ENCODE measurements at places on chromosomes 6 and 20.
A peak's percentile ranks its signal among the peaks of the same experiment; 100 is the strongest.

DNA sequence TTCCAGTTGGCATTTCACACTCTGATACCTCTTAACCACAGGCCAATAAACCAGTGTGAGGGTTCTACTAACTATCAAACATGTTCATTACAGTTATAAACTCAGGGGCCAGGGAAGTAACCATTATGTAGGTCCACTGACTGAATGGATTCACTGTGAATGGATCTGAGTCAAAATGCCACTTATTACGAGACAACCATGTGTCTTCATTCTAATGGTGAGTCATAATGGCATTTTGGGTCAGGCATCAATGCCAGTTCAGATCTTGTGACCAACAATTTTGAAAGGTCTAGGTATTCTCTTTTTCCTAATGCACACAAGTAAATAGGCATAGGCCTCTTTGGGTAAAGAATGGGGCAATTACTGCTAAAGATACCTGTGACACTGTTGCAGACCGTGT lies 112.2 kb upstream of the HEY2 start:
- DNase-seq, result no peak

DNA sequence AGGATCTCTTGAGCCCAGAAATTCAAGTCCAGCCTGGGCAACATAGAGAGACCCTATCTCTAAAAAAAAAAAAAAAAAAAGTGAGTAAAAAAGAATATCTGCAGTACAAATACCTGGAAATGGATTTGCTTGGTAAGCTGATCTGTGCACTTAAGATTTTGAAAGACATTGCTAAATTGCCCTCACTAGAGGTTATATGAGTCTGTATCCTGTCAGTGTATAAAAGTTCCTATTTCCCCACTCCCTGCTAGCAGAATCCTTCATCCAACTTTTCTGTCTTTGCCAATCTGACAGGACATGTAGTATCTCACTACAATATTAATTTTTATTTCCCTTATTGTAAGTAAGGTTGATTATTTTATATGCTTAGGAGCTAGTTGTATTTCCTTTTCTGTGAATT lies 36.1 kb downstream of the BICRAL start:
- DNase-seq, result no peak

DNA sequence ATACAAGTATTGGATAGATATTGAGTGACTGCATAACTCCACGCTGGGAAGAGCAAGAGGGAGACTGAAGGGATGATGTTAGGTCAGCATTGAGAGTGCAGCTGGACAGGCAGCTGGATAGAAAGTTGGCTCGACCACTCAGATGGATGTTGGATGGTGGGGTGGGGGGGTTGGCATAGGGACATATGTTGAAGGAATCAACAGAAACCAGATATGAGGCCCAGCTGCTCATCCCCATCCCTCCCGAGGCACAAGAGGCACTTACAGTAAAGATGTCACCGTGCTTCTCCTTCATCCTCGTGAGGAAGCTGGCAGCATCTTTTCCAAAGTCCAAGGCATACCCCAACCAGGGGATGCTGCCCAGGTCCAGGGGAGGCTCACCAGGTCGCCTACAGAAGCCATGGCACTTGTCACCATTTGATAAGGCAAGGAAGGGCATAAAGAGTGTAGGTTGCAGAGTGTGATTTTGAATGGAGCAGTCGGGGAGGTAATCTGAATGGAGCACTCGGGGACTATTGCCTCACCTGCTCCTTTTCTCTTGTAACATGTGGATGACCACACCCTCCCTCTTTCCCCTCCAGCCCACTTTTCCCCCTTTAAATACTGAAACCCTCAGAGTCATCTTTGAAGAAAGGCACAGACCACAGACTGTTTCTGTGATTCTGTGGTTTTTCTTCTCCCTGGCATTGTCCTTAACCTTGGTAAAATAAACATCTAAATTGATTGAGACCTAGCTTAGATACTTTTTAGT lies 18.0 kb downstream of the PTGIS start:
- DNase-seq, result no peak

GRCh38 chr20:56630086-56630493 lies 984 bp downstream of the TFAP2C start:
- DNase-seq, result peak; percentile 51

DNA sequence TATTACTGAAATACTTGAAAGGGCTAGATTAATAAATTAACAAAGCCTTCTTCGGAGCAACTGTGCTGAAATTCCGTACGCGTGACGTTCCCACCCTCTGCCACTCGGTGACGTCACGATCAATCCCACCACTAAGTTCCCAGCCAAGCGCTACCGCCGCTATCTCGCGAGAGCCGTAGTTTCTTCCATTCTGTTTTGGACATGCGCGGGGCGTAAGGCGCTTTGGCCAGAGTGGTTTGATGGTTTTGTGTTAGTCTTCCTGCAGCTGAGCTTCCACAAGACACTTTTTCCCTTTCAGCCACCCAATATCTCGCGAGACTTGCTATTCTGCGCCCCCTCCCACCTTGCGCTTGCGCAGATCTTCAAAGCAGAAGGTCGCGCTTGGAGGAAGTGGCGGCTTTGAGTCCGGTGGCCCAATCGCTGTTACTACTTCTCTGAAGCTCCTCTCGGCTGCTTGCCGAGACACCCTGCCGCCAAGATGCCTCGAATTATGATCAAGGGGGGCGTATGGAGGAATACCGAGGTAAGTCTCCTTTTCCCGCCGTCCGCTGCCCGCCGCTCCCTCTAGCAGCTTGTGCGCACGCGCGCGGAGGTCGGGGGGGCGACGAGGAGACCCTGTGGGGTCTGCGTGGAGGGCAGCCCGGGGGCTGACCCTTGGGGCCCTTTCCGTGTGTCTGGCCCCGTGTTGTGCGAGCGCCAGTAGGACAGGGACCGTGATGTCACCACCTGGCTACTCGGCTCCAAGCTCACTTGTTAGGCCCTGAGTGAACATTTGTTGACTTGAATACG lies at the start of gene CDC5L:
Gene CDC5L, plus strand, starts transcription at position 361 of the 789 bp plus-strand sequence. Its CDS starts 118 bp downstream, at position 479.
- DNase-seq, result peak; percentile 90

GRCh38 chr6:132122871-132123270 lies 171.7 kb upstream of the CCN2 start:
- no peak for DNase-seq

DNA sequence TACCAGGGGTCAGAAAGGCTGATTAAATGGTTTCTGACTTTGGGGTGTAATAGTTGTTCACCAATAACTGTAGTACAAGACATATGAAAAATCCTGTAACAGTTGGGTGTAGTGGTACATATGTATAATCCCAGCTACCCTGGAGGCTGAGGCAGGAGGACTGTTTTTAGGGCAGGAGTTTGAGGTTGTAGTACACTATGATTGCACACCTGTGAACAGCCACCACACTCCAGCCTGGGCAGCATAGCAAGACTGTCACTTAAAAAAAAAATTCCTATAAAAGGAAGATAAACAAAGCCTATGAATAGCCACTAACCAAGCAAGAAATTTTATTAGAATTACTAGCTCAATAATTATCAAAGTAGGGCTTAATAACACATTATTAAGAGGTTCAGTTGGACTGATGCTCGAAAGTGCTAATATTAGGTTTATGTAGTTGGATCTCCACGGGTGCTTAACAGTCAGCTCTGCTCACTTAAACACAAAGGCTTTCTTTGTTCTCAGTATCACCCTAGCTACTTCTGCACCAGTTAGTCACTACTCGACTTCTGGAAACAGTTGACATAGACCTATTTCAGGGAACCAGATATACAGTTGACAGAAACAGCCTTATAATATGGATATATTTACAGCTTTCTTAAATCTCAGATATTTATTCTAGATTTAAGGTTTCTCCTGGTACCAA lies 113.0 kb downstream of the MTFR2 start:
- no peak for DNase-seq

DNA sequence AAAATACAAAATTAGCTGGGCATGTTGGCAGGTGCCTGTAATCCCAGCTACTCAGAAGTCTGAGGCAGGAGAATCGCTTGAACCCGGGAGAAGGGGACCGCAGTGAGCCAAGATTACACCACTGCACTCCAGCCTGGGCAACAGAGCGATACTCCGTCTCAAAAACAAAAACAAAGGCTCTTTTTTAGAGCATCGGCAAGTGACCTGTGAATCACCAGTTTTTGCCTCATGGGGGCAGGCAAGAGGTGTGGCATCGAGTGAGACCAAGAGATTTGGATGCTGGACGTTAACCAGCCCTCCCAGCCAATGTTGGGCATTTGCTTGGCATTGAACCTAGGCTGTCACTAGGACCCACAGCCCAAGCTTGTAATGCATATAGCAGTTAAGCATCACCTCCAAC lies 14.6 kb upstream of the CDK5RAP1 start:
- peak; percentile 59 for DNase-seq

DNA sequence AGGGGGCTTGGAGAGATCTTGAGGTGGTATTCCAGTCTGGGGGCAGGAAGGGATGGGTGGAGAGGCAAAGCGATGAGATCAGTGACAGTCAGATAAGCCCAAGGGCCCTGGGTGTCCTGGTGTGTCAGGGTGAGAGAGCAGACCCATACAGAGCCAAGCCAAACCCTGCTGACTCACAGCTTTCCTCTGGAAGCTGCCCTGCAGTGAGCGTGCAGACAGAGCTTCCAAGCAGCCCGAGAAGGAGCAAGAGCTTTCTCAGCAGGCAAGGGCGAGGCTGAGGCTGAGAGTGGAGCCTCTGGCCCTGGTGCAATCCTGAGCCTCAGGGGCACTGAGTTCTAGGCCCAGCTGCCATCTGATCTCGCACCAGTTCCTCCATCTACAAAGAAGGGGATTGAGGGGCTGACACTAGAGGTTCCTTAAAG lies 91.1 kb upstream of the HIVEP1 start:
- DNase-seq, result no peak

GRCh38 chr6:3489027-3489757 lies 32.3 kb upstream of the SLC22A23 start:
- no peak for DNase-seq

GRCh38 chr20:48787861-48788375 lies 39.9 kb downstream of the PREX1 start:
- DNase-seq, result no peak

- DNase-seq, result no peak
These were observed 193.4 kb downstream of the CD83 start for GRCh38 chr6:14310960-14311359.

GRCh38 chr20:59598625-59599310 lies 5.6 kb upstream of the PHACTR3 start:
- DNase-seq, result peak; percentile 66

- no peak for DNase-seq
These were observed 73.2 kb downstream of the QRSL1 start for GRCh38 chr6:106702451-106703110.

DNA sequence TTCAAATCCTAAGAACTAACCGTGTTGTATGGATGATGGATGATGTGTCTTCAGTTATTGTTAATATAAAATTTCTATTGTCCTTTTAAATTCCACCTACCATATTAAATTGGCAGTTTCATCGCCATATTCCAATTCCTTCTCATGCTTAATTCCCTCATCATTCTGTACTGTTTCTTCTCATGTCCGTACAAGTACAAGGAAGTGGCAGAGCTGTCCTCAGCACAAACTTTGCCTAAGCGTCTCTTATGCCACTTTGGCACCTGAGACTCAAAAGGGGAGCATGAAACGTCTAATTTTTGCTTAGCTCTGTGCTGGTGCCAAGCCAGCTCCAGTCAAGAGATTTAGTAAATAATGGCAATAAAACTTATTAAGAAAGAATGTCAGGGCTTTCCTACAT lies 158.2 kb upstream of the LAMA2 start:
- DNase-seq, result no peak

DNA sequence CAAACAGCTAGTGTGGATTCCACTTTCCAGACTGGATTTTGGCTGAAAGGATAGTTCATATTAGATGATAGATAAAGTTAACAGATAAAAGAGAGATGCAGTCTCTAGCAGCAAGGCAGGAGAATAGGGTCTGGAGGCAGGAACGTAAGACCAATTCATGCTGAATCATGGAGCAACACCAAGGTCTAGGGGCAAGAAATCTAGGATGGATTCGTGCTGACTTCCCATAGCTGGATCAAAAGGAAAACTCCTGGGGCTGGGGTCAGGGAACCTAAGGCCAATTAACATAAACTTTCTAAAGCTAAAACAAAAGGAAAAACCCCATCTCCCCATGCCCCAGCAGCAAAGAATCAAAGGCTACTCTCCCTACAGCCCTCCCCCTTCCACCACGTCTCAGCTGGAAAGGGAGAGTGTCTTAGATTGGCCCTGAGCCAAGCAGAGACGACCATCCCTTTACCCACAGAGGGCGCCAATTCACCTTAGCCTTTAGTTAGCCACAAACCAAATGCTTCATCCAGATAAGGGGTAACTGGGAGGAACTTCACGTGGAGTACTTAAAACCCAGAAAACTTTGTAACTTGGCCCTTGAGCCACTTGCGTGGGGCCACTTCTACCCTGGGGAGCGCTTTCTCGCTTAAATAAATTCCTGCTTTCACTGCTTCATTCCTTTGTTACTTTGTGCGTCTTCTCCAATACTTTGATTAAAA lies 7.6 kb downstream of the TREM1 start:
- DNase-seq, result no peak

GRCh38 chr6:140766999-140767398 lies 1365.7 kb upstream of the GJE1 start:
- no peak for DNase-seq

GRCh38 chr6:40148882-40149573 lies 214.8 kb upstream of the MOCS1 start:
- no peak for DNase-seq

- no peak for DNase-seq
These were observed 641 bp upstream of the FKBP1A start for GRCh38 chr20:1393507-1393882.

DNA sequence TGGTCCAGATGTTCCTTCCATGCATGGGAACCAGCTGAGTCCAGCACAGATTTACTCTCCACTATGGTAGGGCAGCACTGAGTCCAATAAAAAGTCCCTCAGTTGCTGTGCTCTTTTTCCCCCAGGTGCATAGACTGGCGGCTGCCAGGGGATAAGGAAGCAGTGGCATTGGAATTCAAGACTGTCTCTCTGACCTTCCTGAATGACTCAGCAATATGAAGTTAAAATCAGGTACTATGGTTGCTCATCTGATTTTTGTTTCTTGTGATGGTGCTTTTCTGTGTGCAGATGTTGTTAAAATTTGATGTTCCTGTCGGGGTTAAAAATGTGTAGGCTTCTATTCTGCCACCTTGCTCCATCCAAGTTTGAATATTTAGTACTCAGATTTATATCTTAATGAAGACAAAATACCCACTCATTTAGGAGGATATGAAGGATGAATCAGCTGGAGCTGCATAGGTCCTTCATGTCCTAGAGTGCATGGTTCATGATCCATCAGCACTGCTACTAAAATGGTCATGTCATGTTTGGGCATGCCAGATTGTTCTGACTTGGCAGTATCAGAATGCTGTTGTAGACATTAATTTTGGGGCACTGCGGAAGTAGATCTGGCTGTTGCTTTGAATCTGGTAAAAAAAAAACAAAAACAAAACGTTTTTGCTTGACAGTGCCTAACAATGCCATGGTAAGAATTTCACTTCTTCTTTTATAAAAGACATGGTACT lies 321.2 kb upstream of the MAP3K7 start:
- DNase-seq, result no peak

GRCh38 chr6:117188627-117189201 lies 76.6 kb upstream of the VGLL2 start:
- no peak for DNase-seq

- no peak for DNase-seq
These were observed 8.8 kb upstream of the SIRPB1 start for GRCh38 chr20:1628621-1629020.
